ENCODE measurements at places on chromosomes 7 and 10.

DNA sequence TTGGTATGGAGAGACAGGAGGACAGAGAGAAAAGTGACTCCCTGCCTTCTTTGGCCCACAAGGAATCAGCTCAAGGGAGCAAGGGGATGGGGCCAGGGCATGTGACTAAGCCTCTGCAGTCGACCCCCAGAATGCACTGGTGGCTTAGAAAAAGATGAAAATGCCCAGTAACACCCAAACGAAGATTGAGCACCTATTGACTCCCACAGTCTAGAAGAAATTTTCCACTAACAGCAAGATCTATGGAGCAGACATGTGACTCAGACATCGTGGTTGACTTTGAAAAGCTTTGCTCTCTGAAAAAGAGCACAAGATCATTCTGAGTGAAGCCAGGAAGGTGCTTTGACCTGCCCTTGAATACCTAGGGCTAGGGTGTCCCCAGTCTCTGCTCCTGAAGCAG is 586.0 kb downstream of the CALN1 start:
- DNase-seq = no peak

GRCh38 chr7:51476026-51476425 is 159.4 kb upstream of the COBL start:
- DNase-seq = no peak

- DNase-seq = no peak
These were observed 159.4 kb downstream of the OAT start for GRCh38 chr10:124259139-124259825.

GRCh38 chr10:119177708-119178371 is 772 bp downstream of the PRDX3 start:
- no peak for DNase-seq

DNA sequence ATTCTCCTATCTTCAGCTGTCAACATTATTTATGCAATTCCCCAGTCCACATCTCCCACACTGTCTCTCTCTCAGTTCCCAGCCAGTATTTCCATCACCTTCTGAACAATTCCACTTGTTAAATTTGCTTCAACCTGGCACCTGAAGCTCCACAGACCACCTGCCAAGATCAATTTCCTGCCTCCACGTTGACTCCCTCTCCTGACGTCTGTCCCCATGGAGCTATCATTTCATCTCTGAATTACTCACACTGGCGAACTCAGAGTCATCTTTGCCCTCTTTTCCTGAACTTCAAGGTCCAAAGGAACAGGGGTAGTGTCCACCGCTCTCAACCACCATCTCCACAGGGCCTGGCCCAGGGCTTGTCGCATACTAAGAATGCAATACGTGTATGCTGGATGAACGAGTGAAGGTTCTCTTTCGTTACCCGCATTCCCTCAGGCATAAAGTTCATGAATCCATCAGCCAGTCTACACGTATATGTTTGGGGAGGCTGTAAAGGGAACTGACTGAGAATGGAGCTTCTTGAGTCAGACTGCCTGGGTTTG is 183.3 kb downstream of the JCAD start:
- no peak for DNase-seq

Measured in GM04503 (cell line).